ENCODE measurements at places on chromosomes 7 and 10. TPM values are rescaled to one million over a fixed set of nuclear protein-coding genes. Genes with fewer than 3 reads are reported as not detected.

Gene NEBL
- total RNA-seq, result 781 TPM

Gene CDK13
- 21.3 TPM for total RNA-seq

Gene CLEC2L
- not detected for total RNA-seq

Gene SFMBT2
- total RNA-seq, result 11.0 TPM

Gene ANKRD2
- 318 TPM for total RNA-seq

Gene TEX47
- not detected for total RNA-seq

DNA sequence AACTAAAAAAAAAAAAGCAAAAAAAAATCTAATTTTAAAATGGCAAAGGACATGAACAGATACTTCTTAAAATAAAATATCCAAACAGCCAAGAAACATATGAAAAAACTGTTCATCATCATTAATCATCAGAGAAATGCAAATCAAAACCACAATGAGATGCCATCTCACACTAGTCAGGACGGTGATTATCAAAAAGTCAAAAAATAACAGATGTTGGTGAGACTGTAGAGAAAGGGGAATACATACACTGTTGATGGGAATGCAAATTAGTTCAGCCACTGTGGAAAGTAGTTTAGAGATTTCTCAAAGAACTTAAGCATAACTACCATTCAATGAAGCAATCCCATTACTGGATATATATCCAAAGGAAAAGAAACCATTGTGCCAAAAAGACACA lies 30.2 kb downstream of the COBL start:
- DNase-seq, result no peak

DNA sequence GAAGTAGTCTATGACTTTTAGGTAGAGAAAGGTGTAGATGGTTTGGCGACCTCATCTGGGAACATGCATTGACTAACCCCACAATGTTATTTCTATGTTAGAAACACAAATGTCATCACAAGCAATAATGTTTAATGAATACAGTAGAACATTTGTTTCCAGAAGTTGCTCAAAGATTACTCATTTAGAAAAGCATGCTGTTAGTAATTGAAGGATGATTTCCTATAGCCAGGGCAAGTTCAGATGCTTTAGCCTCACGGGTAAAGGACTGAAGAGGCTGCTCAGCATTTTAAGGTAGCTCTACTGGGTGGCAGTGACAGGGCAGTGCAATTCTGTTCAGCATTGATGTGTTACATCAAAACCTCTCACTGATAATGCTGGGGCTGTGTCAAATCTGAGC lies 199.3 kb upstream of the FZD1 start:
- DNase-seq, result no peak

DNA sequence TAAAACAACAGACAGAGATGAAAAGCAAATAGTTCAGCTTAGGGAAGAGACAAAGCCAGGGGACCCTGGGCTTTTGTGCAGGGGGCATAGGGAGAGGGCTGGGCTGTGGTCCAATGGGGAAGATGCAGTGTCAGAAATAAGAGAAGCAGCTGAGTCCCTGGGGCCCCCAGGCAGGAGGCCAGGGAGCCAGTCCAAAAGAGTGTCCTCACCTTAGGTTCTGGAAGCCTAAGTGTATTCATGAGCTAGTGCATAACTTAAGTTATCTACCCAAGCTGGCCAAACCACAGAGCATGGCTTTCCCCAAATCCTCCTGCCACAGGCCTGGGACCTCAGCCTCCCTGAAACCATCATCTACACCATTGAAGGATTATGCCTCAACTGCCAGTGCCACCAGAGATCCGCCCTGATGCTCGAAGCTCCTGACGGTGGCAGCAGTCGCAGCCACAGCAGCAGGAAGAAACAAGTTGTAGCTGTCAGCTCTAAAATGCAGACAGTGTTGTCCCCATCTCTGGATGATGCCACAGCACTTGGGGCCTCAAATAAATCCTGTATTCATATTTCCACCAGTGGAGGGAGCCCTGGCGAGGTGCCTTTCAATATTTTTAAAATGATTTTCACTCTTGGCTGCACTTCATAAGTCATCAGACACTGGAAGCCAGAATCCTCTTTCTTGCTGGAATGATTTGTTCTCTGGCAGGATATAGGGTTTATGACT lies 574.6 kb downstream of the GRID1 start:
- no peak for DNase-seq

GRCh38 chr10:19488592-19489280 lies 327.5 kb upstream of the PLXDC2 start:
- peak; percentile 75 for DNase-seq

DNA sequence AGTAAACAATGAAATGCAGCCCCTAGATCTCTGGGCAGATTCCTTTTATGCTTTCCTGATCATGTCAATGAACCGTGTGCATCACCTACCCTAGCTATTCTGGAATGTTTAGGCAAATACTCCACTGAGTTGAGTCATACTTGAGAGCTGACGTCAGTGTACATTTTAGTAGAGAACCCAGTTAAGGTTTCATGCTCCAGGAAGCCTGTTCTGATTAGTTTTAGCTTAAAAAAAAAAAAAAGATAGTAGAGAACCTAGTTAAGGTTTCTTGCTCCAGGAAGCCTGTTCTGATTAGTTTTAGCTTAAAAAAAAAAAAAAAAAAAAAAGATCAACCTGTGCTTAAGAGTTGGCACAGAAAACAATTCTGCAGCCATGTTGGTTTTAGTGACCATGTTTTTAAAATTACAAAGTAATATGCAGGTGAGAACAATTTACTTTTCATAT lies 3.7 kb upstream of the MCU start:
- no peak for DNase-seq

DNA sequence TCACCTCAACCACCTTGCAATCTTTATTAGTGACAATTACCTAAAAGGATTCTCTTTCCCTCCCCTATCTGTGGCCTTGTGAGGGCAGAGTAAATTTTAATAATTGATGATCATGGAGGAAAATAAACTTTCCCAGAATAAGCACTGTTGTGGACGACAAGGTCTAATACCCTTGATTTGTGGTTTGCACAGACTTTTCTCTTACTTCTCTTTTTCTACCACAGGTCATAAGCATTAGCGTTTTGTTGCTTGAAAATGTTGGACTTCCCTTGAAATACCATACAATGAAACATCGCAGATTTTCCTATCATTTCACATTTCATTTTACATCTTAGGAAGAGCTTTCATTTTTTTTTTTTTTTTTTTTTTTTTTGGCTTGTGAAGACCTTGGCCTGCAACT lies 188.1 kb upstream of the TMEM72 start:
- DNase-seq, result no peak

GRCh38 chr10:87095236-87095945 lies 385 bp downstream of the SHLD2 start:
- peak; percentile 92 for DNase-seq

- DNase-seq, result no peak
Observed at GRCh38 chr7:50751146-50751545, 31.6 kb downstream of the GRB10 start.

DNA sequence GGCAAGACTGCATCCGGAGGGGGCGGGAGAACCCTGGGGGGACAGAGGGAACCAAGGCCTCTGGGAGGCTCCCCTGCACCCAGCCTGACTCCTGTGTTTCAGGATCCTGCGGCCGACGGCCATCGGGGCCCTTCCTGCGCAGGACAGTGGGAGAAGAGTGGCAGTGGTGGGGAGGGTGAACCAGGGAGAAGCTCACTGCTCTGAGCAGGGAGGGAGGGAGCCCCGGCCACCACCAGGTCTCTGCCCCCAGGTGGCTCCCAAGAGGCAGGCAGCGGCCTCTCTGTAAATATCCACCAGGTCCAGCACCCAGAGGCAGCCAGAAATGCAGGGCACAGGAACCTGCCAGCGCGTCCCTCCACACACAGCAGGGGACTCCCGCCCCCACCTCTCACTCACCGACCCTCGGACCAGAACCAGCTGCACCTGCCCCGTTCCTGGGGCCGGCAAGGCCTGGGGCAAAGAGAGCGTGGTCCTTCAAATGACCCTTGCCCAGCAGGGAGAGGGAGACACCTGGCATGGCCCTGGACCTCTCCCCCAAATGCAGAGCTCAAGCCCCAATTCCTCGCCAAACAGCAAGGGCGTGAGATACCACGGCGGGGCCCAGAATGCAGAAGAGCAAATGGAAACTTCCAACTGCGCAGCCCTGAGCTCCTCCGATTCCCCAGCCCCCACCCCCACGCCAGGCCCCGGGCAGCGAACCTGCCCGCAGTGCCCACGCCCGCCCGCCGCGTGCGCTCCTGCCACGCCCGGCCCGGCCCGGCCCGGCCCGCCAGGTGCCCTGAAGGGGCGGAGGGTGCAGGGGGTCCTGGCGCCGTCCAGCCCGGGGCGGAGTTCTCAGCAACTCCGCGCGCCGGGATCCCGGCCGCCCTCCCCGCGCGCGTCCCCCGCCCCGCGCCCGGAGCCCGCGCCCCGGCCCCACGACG lies 805 bp downstream of the RASGEF1A start:
- peak; percentile 53 for DNase-seq

- no peak for DNase-seq
Observed at GRCh38 chr10:12972146-12972545, 29.4 kb downstream of the CCDC3 start.

DNA sequence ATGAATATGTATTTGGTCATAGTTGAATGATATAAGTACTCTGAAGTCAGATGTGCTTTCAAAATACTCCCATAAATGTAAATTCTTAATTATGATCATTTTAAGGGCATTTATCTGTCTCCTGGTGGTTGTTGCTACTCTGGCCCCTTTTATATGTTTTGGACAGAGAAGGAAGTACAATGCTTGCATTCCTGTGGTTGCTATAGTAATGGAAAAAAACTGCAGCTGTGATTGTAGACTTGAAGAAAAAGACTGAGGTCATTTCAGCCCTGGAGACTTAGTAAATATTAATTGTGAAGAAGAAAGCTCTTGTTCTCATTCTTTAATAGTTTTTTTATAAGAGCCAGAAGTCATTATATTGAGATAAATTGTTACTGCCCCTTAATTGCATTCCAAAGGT lies 70.2 kb upstream of the FERD3L start:
- no peak for DNase-seq

DNA sequence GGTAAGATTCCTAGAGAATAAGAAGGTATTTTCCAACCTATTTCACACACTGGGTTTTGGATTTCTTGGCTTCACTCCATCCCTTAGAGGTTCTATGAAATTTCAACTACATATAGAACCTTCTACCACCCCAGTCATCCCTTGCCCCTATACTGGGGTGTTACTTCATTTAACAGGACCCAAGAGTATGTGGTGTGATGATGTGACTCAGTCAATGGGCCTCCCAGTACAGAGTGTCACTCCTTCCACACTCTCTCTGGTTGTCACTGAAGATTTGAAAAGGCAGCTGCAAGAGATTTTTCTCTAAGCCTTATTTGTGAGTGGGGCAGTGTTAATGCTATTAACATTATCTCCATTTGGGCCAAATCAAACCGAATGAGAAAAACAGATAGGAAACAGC lies 33.5 kb downstream of the FGFBP3 start:
- no peak for DNase-seq

GRCh38 chr7:113013761-113014449 lies 72.7 kb downstream of the GPR85 start:
- DNase-seq, result no peak

GRCh38 chr7:130385600-130386066 lies 5.3 kb downstream of the CPA1 start:
- no peak for DNase-seq

DNA sequence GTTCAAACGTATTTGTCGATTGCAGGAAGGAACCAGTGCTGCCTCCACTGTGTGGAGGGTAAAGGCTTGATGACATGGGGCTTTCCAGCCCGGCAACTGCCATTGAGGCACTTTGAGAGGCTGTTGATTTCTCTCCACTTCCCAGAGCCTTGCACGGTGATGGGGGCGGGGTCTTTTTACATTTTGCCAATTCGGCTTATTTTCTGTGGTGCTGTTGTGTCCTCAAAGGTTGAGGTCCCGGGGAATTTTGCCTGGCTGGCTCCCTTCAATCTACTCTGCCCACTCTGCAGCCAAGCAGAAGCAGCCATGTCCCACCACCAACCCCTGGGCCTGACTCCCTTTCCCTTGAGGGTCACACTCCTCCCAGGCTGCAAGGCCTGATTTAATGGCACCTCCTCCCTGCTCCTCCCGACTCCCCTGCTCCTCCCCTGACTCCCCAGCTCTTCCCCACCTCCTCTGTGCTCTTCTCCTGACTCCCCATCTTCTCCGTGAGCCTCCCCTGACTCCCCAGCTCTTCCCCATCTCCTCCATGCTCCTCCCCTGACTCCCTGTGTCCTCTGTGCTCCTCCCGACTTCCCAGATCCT lies 39.0 kb downstream of the OAT start:
- no peak for DNase-seq

GRCh38 chr10:22133749-22134624 lies 83.8 kb downstream of the EBLN1 start:
- DNase-seq, result no peak

DNA sequence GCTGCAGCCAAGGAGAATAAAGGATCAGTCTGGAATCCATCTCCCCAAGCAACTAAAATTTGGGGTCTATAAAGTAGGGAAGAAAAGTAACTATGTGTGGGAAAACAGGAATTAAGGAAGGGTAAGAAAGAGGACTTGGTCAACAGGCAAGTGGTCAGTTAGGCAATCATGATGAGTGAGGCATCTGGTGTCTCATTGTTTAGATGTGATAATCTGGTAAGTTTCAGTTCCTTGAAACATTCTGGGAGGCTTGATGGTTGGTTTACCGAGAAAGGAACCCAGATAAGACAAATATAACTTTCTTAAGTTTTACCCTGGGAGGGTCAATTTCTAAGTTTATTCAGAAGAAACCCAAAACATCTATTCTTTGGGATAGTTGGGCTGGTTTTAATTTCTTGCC lies 22.3 kb downstream of the HYAL4 start:
- DNase-seq, result no peak

DNA sequence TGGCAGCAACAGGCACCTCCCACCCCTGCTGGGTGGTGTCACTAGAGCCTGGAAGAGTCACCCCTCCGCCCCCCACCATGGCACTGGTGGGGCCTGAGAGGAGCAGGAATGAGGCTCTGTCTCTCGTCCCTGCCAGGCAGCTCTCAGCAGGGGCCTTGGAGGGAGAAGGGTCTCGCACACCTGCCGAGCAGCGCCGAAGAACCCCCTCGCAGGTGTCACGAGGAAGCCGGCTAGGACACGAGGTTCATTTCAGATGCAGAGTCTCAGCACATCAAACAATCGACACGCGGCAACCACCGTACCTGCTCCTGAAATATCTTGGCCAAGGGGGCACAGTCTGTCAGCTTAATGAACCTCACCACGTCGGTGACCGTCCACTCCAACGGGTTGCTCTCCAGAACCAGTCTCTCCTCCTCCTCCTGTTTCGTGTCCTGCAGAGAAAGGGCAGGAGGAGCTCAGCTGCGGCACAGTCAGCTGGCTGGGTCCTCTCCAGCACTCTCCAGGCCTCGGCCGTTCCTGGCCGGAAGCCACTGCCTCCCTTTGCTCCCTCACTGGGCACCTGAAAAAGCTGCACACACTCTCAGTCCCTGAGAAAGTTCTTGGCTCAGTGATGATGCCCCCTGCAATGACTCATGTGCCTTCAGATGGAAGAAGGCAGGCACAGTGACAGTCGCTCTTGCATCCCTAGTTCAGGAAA lies 240.1 kb downstream of the SFMBT2 start:
- peak; percentile 69 for DNase-seq

DNA sequence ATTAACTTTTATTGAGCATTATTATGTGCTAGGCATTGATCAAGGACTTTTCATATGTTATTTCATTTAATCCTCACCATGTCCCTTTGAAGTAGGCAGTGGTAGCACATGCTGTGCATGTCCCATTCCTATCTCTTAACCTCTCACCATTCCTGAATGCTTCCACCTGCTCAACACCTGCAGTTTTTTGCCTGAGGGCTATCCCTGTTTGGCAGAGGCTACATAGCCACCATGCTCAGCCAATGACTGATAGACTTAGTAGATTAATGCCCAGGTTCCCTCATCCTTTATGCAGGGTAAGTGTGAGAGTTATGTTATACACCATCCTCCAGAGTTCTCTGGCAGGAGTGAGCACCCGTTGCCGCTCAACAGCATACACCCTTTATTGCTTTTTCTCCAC lies 387.8 kb downstream of the BBS9 start:
- no peak for DNase-seq
